ENCODE measurements at places on chromosomes 1 and 21.

DNA sequence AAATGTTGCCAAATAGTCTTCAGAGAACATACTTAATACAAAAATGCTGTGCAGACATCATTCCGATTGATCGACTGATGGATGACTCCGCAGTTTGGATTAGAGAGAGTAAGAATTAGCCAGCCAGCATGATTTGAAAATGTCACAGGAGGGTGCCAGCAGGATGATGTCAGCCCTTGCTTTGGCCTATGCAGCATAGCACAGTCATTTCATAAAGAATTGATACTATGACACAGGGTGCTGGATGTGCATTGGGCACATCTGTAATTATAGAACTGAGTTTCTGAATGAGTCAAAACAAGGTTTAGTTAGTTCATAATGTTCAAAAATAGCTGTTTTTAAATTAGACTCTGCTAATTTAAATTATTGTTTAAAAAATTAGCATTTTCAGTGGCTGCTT, 21.6 kb upstream of the TRAF5 start:
- H3K4me3 ChIP-seq: no peak overlapping the region
- H3K4me1 ChIP-seq: no peaks in the 10 kb centered on the region
- H3K36me3 ChIP-seq: peaks cover 5% of the 10 kb centered on the region
- H3K27ac ChIP-seq: no peak overlapping the region

- H3K27ac ChIP-seq: no peak overlapping the region
- no peaks in the 10 kb centered on the region for H3K27me3 ChIP-seq
- no peaks in the 10 kb centered on the region for H3K4me1 ChIP-seq
- no peak for DNase-seq
- H3K4me3 ChIP-seq: no peak overlapping the region
These were observed 87.6 kb downstream of the MTR start for GRCh38 chr1:236882678-236883077.

- H3K4me3 ChIP-seq: peak overlapping the region; percentile 95
- no peaks in the 10 kb centered on the region for H3K36me3 ChIP-seq
These were observed 3.1 kb downstream of the ATP1A1 start for GRCh38 chr1:116375887-116376728.

DNA sequence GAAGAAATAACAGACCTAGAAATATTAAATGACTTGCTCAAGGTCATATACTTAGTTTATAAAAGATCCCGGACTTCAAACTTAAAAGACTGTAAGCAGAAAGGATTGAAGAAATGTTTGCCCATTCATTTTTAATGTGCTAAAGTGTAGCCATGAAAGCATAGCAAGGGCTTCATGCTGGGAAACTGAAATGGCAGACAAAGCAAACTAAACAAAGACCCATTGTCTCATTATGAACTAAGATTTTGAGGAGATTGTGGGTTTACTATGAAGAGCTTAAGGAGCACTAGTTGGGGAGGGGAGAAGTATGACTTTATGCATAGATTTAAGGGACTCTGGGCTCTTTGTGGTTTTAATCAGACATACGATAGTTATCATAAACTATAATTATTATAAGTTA, 26.3 kb downstream of the ADAMTS1 start:
- H3K27me3 ChIP-seq: no peaks in the 10 kb centered on the region
- DNase-seq: no peak
- no peak overlapping the region for H3K4me3 ChIP-seq
- 0 out of 2 replicates have a peak, but pooled peaks cover 4% of the 10 kb centered on the region for H3K36me3 ChIP-seq

DNA sequence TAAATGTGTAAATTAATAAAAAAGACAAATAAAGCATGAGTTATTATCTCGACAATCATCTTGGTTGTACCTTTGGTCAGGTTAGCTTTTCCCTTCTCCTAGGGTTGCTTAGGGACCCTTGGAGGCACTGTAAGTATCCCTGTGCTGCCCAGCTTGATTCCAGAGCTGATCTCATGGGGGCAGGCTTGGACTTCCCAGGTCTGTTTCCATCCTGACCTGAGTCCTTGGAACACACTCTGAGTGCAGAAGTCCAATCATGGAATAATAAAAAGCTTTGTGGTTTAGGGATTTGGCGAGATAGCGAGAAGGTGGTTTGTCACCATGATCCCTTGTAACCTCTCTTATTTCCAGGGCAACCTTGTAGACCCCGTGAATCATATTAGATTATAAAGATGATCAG, 18.7 kb upstream of the PAPPA2 start:
- H3K4me1 ChIP-seq: no peaks in the 10 kb centered on the region
- H3K27me3 ChIP-seq: no peaks in the 10 kb centered on the region
- no peak for DNase-seq
- no peak overlapping the region for H3K27ac ChIP-seq
- H3K4me3 ChIP-seq: no peak overlapping the region
- H3K36me3 ChIP-seq: no peaks in the 10 kb centered on the region

GRCh38 chr1:183126528-183126927, 59.5 kb upstream of the LAMC2 start:
- DNase-seq: no peak
- peaks cover 80% of the 10 kb centered on the region for H3K36me3 ChIP-seq
- no peak overlapping the region for H3K4me3 ChIP-seq
- no peaks in the 10 kb centered on the region for H3K27me3 ChIP-seq

GRCh38 chr1:54565113-54565501, 17.1 kb downstream of the ACOT11 start:
- DNase-seq: no peak
- no peak overlapping the region for H3K4me3 ChIP-seq
- H3K27ac ChIP-seq: no peak overlapping the region
- no peaks in the 10 kb centered on the region for H3K36me3 ChIP-seq

DNA sequence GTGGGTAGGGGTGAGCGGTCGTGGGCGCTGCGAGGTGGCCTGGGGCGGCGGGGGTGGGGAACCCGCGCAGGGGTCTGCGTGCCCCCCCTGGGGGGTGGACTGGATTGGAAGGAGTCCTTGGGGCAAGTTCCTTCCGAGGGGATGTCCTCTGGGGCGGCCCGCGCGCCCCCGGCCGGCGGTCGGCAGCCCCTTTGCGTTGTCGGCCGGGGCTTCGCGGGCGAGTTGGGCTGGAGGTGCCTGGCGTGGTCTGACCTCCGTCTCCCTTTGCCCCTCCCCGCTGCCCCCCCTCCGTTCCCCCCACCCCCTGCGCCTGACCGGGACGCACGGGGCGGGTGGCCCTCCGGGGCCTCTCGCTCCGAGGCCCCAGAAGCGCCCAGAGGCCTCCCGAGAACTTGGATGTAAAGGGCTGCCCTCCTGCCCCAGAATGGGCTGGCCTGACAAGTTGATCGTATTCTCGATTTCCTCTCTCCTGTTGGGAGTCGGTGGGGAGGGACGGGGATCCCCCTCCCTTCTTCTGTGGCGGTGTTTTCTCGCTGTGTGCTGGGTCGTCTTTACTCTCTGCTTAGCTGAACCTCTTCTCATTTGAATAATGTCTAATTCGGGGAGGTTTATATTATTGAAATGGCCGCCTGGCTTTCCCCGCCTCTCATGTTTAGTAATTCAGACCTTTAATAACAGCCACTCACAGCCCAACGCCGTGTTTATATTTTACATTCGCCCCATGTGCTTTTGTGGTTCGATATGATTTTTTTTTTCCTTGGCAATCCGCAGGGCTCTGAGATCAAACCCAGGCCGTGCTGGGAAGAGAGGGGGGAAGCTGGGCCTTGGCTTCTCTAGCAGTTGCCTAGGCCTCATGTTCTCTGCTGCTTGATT, 1.3 kb downstream of the POU2F1 start:
- no peaks in the 10 kb centered on the region for H3K27me3 ChIP-seq
- no peaks in the 10 kb centered on the region for H3K4me1 ChIP-seq
- DNase-seq: peak; percentile 62
- peak overlapping the region; percentile 11 for H3K27ac ChIP-seq
- H3K36me3 ChIP-seq: peaks cover under 1% of the 10 kb centered on the region
- H3K4me3 ChIP-seq: peak overlapping the region; percentile 96

- no peak overlapping the region for H3K27ac ChIP-seq
- no peaks in the 10 kb centered on the region for H3K36me3 ChIP-seq
- H3K4me1 ChIP-seq: no peaks in the 10 kb centered on the region
- peak overlapping the region; percentile 93 for H3K4me3 ChIP-seq
- H3K27me3 ChIP-seq: no peaks in the 10 kb centered on the region
These were observed 759 bp downstream of the GPR157 start for GRCh38 chr1:9128166-9128519.

DNA sequence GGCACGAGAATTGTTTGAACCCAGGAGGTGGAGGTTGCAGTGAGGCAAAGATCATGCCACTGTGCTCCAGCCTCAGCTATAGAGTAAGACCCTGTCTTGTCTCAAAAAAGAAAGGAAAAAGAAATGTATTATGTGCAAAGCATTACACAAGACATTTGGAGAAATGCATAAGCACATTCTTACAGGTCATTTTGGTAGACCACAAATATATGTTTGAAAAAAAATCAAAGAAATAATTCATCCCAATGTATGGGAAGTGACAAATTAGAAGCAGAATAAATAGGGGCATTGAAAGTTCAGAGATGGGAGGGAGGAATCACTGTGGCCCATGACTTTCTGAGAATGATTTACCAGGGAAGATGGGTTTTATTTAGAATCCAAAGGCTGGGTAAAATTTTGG, 283.5 kb upstream of the ADAMTS5 start:
- H3K27ac ChIP-seq: no peak overlapping the region
- no peak overlapping the region for H3K4me3 ChIP-seq
- H3K27me3 ChIP-seq: no peaks in the 10 kb centered on the region
- no peaks in the 10 kb centered on the region for H3K36me3 ChIP-seq
- DNase-seq: no peak

GRCh38 chr1:9992910-9993309, 4.1 kb upstream of the RBP7 start:
- peaks cover 7% of the 10 kb centered on the region for H3K27me3 ChIP-seq
- DNase-seq: no peak
- no peak overlapping the region for H3K4me3 ChIP-seq
- H3K36me3 ChIP-seq: no peaks in the 10 kb centered on the region

- no peaks in the 10 kb centered on the region for H3K4me1 ChIP-seq
- H3K4me3 ChIP-seq: no peak overlapping the region
- DNase-seq: no peak
- H3K36me3 ChIP-seq: no peaks in the 10 kb centered on the region
These were observed 8.6 kb upstream of the LRRC8C start for GRCh38 chr1:89624314-89624713.

- H3K27ac ChIP-seq: no peak overlapping the region
- H3K4me3 ChIP-seq: no peak overlapping the region
- DNase-seq: no peak
- no peaks in the 10 kb centered on the region for H3K27me3 ChIP-seq
These were observed 110.1 kb upstream of the SLC44A3 start for GRCh38 chr1:94709891-94710581.

- peaks cover 3% of the 10 kb centered on the region for H3K27me3 ChIP-seq
- no peak for DNase-seq
- no peaks in the 10 kb centered on the region for H3K4me1 ChIP-seq
- no peak overlapping the region for H3K4me3 ChIP-seq
These were observed 139.1 kb upstream of the ETV3 start for GRCh38 chr1:157277281-157277680.

DNA sequence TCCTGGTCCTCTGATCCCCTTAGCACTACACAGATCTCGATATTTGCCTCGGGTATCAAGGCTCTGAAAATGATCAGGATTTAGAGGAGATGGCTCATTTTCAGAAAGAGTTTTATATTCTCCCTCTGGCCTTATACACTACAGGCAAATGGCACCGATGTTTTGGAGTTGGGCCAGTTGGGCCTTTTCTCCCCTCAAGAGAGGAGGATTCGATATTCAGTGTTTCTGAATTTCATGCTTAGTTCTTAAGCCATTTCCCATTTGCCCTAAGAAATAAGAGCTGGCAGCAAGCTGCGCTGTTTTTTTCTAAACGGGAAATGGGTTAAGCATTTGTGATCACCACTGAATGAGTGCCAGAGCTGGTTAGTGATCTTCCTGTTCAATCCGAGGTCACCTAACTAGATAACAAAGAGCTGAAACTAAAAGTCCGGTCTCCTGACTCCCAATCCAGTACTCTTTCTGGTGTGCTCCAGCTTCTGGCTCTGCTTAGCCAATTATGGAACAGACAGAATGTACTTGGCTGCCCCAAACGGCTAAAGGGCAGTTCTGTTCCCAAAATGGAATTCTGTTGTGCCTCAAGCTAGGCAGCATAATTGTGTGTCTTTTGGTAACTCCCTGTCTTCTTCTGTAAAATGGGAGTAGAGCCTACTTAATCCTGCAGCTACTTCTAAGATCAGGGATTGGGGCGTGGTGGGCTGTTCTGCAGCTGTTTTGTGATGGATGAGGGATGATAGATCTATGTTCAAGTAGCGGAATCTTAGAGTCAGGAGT, 1.2 kb upstream of the CPT2 start:
- peak overlapping the region; percentile 95 for H3K4me3 ChIP-seq
- no peaks in the 10 kb centered on the region for H3K27me3 ChIP-seq
- H3K36me3 ChIP-seq: peaks cover 2% of the 10 kb centered on the region
- peaks cover 2% of the 10 kb centered on the region for H3K4me1 ChIP-seq
- H3K27ac ChIP-seq: no peak overlapping the region
- DNase-seq: no peak

DNA sequence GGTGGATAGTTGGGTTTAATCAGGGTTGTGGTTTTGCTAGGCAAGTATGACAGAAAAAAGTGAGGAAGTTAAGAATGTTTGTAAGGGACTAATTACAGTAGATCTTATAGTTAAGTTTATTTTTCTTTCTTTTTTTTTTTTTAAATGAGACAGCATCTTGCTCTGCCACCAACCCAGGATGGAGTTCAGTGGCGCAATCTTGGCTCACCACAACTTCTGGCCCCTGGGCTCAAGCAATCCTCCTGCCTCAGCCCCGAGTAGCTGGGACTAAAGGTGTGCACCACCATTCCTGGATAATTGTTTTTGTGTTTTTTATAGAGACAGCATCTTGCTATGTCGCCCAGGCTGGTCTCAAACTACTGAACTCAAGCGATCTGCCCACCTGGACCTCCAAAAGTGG, 41.7 kb downstream of the EYA3 start:
- H3K27me3 ChIP-seq: no peaks in the 10 kb centered on the region
- DNase-seq: no peak
- no peak overlapping the region for H3K27ac ChIP-seq
- H3K4me3 ChIP-seq: no peak overlapping the region

DNA sequence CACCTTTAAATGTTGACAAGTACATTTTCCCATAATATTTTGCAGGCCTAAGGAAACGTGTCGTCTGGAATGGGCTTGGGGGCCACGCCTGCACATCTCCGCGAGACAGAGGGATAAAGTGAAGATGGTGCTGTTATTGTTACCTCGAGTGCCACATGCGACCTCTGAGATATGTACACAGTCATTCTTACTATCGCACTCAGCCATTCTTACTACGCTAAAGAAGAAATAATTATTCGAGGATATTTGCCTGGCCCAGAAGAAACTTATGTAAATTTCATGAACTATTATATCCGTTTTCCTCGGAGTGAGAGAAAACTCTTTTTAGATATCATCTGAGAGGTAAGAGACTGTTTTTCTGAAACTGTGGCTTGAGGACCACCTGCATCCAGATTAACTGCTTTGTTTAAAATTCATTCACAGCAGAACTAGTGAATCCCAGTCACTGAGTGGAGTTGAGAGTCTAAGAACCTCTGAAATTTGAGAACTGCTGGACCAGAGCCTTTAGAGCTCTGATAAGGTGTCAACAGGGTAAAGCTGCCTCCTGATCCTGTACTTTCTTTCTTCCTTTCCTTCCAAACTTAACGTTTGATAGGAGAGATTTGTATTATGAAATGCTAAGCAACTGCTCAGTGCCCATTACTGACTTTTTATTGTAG, 811 bp downstream of the EXO1 start:
- H3K27ac ChIP-seq: no peak overlapping the region
- no peaks in the 10 kb centered on the region for H3K4me1 ChIP-seq

GRCh38 chr1:232404981-232405731, 224.8 kb downstream of the SIPA1L2 start:
- H3K27ac ChIP-seq: no peak overlapping the region
- H3K36me3 ChIP-seq: peaks cover 10% of the 10 kb centered on the region
- H3K4me3 ChIP-seq: no peak overlapping the region
- no peak for DNase-seq

Data from H9 (cell line).